HCT116 (cell line): ENCODE measurements at places on chromosomes 12 and 14. TPM values are rescaled to one million over a fixed set of nuclear protein-coding genes. Genes with fewer than 3 reads are reported as not detected.

Gene PPP1R36
- 0.47 TPM for total RNA-seq

GRCh38 chr12:66620688-66621087, 58.2 kb downstream of the GRIP1 start:
- no peaks in the 10 kb centered on the region for H3K36me3 ChIP-seq
- H3K4me1 ChIP-seq = no peaks in the 10 kb centered on the region
- H3K4me3 ChIP-seq = no peak overlapping the region

DNA sequence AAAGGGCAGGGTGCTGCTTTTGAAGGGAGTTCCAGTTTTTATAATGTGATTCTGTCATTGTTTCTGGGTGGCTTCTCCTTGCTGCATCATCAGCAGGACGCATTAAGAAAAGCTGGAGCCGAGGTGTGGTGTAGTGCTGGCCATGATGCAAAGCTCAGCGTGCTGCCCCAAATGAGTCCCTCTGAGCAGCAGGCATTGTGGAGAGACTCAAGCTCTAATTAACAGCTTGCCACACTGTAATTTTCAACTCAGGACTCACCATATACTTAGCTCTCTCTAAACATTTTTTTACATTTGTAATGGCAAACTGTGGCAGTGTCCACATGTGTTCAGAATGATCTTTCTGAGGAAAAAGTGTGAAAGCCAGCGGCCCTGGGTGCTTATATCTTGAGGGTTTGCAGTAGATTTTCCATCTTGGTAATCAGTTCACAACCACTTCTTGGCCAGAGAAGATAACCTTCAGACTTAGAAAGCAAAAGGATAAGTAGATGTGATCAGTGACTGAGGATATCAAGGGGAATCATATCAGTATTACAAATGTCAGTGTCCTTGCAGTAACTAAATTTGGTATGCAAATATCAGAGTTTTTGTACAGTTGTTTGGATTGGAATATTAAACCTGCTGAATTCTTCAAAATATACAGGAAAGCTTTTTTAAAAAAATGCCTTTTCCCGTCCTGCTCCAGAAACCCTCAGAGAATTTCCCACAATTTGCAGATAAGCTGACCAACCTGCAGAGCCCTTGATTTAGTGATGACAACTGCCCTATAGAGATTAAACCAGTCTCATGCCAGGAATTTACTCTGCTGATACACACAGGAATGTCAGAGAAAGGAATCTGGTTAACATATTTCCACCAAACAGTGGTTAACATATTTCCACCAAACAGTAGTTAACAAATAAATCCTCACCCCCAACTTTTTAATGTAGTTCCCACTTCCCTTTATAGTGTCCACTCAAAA, 63.6 kb downstream of the DAAM1 start:
- no peak overlapping the region for H3K27ac ChIP-seq
- H3K36me3 ChIP-seq = no peaks in the 10 kb centered on the region
- no peaks in the 10 kb centered on the region for H3K27me3 ChIP-seq
- H3K4me1 ChIP-seq = peaks cover 2% of the 10 kb centered on the region; the same call in 1 of the 2 replicates

DNA sequence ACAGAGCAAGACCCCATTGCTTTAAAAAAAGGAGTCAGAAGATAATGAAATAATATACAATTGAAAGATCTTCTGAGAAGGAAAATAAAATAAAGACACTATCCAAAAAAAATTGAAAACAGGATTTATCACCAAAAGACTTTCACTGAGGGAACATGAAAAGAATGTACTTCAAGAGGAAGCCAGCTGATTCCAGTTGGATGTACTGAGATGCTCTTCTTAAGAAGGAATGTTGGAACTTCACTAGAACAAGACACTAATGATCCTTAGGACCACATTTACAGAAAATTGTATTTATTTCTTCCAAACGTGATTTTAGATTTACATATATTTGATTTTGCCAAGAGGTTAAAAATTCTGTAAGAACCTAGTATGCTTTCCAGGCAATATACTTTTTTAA, 65.6 kb upstream of the CNOT2 start:
- H3K4me1 ChIP-seq = no peaks in the 10 kb centered on the region
- no peaks in the 10 kb centered on the region for H3K36me3 ChIP-seq
- H3K27me3 ChIP-seq = no peaks in the 10 kb centered on the region
- no peak overlapping the region for H3K4me3 ChIP-seq
- DNase-seq = no peak

GRCh38 chr12:122336015-122336946, 70.0 kb upstream of the VPS33A start:
- H3K4me1 ChIP-seq = no peaks in the 10 kb centered on the region
- peak; percentile 10 for DNase-seq
- H3K36me3 ChIP-seq = peaks cover 15% of the 10 kb centered on the region; the same call in 1 of the 2 replicates
- no peak overlapping the region for H3K27ac ChIP-seq

GRCh38 chr14:92657457-92658142, 90.8 kb downstream of the LGMN start:
- H3K27ac ChIP-seq = no peak overlapping the region
- H3K27me3 ChIP-seq = no peaks in the 10 kb centered on the region
- H3K4me1 ChIP-seq = no peaks in the 10 kb centered on the region
- H3K36me3 ChIP-seq = no peaks in the 10 kb centered on the region
- DNase-seq = no peak

DNA sequence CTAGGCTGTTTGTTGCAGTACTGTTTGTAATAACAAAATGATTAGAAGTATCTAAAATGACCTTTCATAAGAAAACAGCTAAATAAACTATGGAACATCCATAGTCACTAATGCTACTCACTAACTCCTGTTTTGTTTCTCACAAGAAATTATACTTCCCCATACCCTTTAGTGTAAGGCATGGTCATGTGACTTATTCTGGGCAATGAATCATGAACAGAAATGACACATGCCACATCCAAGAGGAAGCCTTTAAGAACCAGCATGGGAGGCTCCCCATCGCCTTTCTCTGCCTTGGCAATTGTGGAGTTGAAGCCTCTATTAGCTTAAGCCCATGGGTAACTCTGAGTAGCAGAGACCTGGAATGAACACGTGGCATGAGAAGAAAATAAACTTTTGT, 49.3 kb downstream of the KSR2 start:
- H3K36me3 ChIP-seq = no peaks in the 10 kb centered on the region
- no peak for DNase-seq
- H3K27me3 ChIP-seq = no peaks in the 10 kb centered on the region
- peaks cover 8% of the 10 kb centered on the region for H3K4me1 ChIP-seq
- H3K27ac ChIP-seq = no peak overlapping the region
- H3K4me3 ChIP-seq = no peak overlapping the region
